GM03348 (cell line): ENCODE measurements at places on chromosomes 13 and 19.

DNA sequence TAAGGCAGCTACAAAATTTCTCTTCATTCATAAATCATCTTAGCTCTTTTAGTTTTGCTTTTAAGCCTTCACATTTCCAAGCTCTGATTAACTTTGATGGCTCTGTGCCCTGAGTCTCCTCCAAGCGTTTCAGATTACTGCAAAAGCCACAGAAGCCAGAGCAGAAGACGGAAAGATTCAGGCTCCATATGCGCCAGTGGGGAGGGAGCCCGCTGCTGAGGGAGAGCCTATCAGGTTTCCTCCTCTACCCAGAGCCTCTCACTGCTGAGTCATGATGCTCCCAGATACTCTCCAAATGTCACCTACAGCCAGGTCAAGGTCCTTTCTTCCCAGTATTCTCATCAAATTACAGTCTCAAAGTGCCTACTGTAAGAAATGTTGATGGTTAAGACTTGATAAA is 193.6 kb downstream of the RAP2A start:
- peak; percentile 74 for DNase-seq

- no peak for DNase-seq
These were observed 18.7 kb upstream of the EID2 start for GRCh38 chr19:39558624-39559117.

DNA sequence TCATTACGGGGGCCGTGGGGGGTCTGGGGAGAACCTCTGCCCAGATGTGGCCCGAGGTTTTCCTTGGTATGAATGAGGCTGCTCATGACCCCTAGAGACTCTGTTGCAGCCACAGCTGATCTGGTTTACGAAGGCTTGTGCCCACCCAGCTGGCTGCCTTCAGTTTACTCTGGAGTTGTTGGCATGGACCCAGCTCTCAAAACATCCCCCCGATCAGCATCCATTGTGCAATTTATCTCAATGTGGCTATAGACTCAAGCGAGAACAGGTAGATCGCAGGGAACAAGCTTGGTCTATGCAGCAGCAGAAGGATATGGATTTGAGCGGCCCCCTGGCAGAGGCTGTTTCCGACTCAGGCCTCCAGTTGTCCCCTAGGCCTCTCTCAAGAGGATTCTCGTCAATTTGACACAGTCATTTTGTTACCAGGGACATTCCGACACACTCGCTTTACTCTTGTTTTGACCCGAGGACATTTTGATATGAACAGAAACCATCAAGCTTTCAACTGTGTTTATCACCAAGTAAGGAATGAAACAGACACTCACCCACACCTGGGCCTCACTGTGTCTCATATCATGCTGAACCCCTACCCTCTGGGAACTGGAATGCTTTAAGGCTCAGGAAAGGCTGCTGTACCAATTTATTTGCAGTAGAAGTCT is 161.5 kb downstream of the KATNAL1 start:
- no peak for DNase-seq

DNA sequence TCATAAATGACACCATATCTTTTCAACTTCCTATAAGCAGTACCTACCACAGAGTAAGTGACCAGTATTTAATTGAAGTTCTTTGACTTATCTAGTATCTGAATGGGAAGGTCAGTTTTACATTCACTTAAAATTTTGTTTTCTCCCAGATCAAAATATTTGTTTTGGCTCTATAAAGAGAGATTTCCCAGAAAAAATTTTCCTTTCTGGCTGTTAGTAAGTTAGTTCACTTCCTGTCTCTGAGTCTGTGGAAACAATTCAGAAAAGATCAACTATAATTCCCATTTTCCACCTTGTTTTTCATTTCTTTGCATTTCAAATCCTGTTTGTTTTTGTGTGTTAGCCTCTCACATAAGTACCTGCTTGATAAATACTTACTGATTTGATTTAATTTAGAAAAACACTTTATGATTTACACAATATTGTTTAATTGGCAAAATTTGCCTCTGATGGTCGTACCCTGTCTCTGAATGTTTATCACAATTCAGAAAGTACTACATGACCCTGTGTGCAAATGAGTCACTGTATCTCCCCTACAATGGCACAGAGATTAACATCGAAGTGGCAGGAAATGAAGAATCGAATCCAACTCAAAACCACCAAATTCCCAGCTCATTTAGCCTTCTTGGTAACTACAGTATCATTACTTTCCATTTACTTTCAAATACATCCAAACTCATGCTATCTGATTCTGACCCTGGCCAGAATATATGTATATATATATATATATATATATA is 15.4 kb upstream of the MED4 start:
- DNase-seq: no peak

DNA sequence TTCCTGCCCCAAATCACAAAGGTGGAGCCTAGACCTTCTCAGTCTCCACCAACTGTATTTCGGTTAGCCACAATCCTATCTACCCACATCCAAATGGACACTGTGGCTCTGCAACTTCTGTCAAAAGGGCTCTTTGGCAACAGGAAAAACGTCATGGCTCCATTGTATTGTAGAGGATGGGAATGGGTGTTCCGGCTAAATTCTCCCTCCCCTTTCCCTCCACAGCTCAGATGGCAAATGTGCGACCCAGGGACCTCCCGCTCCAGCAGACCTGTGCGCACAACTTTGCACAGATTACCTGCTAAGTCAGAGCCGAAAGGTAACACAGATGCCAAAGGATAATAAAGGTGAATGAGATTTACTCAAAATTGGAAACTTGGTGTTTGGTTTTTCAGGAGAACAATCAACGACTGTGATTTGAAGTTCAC is 968 bp upstream of the KL start:
- DNase-seq: no peak

- DNase-seq: no peak
These were observed at the start of gene GRIK5 for GRCh38 chr19:42069619-42070351. GRIK5 (minus strand) TSS chr19:42070206; CDS start chr19:42065770, 4,436 bp downstream.

DNA sequence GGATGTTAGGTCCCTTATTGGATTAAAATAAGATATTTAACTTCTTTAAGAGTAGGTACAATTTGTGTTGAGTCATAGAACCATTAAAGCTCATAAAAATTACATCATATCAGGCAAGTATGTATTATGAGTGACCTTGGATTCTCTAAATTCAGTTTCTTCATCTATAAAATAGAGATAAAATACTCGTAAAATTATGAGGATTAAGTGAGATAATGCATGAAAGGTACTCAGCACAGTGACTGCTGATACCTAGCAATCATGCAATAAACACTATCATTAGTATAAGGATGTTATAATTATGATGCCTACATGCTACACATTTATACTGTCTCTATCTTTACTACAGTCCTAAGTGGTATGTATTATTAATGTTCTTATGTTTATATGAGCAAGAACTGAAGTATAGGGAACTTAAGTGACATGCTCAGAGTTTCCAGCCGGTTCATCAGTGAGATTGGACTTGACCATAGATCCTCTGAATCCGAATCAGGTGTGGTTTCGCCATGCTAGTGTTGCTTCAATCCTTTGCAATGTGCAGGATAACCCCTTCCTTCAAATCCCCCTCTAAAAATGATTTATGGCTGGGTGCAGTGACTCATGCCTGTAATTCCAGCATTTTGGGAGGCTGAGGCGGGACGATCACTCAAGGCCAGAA is 22.9 kb upstream of the FRY start:
- DNase-seq: no peak

DNA sequence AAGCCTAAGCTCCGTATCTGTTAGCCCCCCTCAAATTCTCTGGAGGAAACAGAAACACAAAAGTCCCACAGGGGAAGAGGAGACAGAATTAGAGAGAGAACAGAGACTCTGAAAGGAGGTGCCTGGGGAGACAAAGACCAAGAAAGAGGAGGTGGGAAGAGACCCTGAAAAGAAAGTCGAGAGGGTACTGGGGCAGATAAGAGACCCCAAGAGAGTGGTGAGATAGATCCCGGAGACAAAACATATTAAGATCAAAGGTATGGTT is 915 bp upstream of the GRWD1 start:
- DNase-seq: no peak

- DNase-seq: peak; percentile 71
These were observed 2.1 kb downstream of the SIX5 start for GRCh38 chr19:45766869-45767346.

DNA sequence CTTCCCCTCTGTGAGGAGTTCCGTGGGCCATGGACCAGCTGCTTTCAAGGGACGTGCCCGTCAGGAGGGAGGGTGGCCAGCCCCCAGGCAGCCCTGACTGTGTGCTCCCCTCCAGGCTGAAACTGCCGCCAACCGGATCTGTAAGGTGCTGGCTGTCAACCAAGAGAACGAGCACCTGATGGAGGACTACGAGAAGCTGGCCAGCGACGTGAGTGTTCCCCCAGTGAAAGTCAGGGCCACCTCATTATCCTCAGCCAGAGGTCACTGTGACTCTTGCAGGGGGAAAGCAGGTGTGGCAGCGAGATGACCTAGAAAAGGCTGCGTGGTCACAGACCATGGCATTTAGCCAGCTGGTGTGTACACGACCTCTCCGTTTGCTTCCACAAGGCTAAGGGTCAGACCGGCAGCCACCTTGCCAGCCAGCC is 29.9 kb downstream of the CAPN12 start:
- DNase-seq: no peak

- no peak for DNase-seq
These were observed 25.6 kb upstream of the PCCA start for GRCh38 chr13:100063333-100063732.

- no peak for DNase-seq
These were observed 1136.0 kb downstream of the PCDH17 start for GRCh38 chr13:58767566-58767965.

- DNase-seq: peak; percentile 66
These were observed 9.5 kb upstream of the MBNL2 start for GRCh38 chr13:97212601-97213040.

- no peak for DNase-seq
These were observed 6.3 kb downstream of the VSTM2B start for GRCh38 chr19:29532097-29532496.

GRCh38 chr19:46201454-46202310 is 27.9 kb upstream of the IGFL1 start:
- DNase-seq: no peak

GRCh38 chr19:52592301-52592700 is 22.2 kb downstream of the ZNF701 start:
- no peak for DNase-seq

- DNase-seq: no peak
These were observed 183.0 kb downstream of the KCTD12 start for GRCh38 chr13:76703216-76703615.

- DNase-seq: no peak
These were observed 9.0 kb downstream of the TSPAN16 start for GRCh38 chr19:11304936-11305335.

GRCh38 chr13:102846261-102847015 is 606 bp downstream of the ERCC5 start:
- peak; percentile 50 for DNase-seq

DNA sequence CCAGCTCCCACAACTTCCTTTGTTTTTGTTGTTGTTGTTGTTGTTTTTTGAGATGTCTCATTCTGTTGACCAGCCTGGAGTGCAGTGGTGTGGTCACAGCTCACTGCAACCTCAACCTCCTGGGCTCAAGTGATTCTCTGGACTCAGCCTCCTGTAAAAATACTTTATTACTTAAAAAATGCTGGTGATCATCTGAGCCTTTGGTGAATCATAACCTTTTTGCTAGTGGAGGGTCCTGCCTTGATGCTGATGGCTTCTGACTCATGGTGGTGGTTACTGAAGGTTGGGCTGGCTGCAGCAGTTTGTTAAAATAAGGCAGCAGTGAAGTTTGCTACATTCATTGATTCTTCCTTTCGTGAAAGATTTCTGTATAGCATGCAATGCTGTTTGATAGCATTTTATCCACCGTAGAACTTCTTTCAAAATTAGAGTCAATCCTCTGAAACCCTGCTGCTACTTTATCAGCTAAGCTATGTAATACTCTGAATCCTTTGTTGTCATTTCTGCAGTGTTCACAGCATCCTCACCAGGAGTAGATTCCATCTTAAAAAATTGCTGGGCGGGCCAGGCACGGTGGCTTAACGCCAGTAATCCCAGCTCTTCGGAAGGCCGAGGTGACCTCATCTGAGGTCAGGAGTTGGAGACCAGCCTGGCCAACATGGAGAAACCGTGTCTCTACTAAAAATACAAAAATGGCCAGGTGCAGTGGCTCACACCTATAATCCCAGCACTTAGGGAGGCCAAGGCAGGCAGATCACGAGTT is 18.0 kb downstream of the ARHGAP35 start:
- DNase-seq: peak; percentile 13

GRCh38 chr13:105196052-105196451 is 1339.4 kb downstream of the EFNB2 start:
- no peak for DNase-seq

- DNase-seq: no peak
These were observed 1.1 kb upstream of the CALR start for GRCh38 chr19:12937093-12937926.

GRCh38 chr13:36919833-36920615 is at the start of gene SMAD9:
SMAD9 (minus strand) TSS chr13:36920238; CDS start chr13:36879689, 40,549 bp downstream.
- peak; percentile 85 for DNase-seq

DNA sequence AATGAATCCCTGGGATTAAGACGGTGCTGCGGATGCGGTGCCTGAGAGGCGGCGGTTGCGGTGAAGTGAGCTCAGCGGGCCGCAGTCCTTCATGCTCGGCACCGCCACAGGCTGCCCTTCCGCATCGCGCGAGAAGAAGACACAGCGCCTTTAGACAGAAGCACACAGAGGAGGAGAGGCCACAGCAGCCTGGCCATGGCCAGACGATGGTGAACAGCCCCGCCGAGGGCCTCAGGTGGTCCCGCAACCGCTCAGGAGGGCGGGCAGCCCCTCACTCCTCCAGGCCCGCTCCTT is 459.2 kb downstream of the MYO16 start:
- DNase-seq: no peak

DNA sequence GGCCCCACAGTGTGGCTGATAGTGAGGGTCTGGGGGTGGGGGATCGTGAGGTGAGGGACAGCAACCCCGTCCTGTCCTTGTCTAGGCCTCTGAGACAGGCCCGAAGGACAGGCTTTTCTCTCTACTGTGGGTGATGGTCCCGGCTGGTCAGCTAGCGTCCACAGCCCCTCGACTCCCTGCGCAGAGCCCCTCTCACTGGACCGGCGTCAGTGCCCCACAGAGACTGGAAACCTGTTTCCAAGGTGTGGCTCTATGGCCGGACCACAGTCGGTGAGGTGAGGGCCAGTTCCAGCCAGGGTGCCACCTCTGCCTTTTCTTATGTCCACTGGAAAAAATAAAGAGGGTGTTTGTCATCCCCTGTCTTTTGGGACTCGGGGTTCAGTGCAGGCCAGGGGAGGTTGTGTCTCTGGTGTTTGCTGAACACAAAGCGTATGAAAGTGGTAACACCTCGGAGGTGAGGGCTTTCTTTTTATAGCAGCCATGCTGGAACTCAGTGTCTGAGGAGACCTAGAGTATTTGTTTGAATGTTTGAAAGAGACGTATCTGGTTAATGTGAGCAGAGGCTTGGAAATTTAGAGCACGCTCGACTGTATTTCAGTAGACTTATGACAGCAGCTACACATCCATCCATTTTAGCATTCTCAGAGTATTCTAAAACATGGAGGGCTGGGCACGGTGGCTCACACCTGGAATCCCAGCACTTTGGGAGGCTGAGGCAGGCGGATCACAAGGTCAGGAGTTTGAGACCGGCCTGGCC is 22.8 kb downstream of the ATP11A start:
- no peak for DNase-seq

- DNase-seq: no peak
These were observed 50.7 kb upstream of the SLC15A1 start for GRCh38 chr13:98803111-98803561.

- no peak for DNase-seq
These were observed 1.1 kb downstream of the ELF1 start for GRCh38 chr13:41017817-41018601.

- no peak for DNase-seq
These were observed 9.6 kb upstream of the RSPH6A start for GRCh38 chr19:45824531-45825262.
